ENCODE measurements at places on chromosomes 2 and 18.

GRCh38 chr18:316393-316792 lies 48.5 kb upstream of the THOC1 start:
- DNase-seq: no peak

DNA sequence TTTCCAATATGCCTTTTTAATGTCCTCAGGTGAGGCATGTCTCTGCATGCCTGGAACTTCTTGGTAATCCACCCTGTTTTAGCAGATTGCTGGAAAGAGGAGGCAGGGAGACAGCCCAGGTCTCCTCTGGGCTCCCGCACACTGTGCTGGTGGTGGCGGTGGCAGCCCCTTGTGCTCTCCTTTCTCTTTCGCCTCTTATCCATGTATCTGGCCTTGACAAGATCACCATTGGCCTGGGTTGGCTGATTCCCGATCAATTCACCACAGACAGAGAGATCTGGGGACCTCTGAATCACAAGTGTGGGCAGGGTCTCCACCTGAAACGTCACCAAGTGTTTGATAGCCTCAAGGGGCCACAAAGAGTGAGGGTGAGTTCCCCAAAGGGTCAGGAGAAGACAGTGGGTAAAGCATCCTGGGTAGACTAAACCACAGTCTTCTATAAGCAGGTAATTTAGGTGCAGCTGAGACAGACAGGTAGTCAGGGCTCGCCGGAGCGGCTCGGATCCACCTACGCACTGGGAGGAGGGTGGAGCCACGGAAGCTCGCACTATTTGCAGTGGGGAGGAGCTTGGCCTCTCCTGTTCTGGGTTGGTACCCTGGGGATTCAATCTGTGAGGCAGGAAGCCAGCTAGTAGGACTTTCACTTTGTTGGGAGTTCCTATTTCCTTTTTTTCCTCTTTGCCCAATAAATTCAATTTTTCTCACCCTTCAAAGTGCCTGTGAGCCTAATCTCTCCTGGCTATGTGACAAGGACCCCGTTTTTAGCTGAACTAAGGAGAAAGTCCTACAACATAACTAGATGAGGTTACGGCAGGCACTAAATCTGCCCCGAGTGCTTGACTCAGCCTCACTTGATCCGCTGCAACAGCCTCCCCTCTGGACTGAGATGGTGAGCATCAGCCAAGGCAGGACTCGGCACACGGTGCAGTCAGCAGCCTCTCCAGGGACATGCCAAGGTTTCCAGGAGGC lies 57.6 kb downstream of the SLC4A3 start:
- DNase-seq: peak; percentile 33

DNA sequence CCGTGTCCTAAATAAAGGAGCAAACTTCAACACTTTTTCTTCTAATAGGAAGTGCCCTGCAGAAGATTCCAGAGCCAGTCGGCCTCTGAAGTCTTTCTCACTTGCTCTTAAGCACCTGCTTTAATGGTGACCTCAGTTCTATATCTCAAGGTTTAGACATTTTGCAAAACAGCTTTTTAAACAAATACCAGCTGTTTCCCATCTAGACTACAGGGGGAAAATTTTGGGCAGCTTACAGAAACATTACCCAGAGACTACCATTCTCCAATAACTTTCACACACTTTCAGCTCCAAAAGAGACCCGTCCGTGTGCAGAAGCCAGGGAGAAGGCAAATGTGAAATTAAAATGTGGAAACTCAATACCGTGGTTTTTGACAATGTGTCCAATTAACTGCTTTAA lies 285.3 kb upstream of the CCDC68 start:
- DNase-seq: no peak

DNA sequence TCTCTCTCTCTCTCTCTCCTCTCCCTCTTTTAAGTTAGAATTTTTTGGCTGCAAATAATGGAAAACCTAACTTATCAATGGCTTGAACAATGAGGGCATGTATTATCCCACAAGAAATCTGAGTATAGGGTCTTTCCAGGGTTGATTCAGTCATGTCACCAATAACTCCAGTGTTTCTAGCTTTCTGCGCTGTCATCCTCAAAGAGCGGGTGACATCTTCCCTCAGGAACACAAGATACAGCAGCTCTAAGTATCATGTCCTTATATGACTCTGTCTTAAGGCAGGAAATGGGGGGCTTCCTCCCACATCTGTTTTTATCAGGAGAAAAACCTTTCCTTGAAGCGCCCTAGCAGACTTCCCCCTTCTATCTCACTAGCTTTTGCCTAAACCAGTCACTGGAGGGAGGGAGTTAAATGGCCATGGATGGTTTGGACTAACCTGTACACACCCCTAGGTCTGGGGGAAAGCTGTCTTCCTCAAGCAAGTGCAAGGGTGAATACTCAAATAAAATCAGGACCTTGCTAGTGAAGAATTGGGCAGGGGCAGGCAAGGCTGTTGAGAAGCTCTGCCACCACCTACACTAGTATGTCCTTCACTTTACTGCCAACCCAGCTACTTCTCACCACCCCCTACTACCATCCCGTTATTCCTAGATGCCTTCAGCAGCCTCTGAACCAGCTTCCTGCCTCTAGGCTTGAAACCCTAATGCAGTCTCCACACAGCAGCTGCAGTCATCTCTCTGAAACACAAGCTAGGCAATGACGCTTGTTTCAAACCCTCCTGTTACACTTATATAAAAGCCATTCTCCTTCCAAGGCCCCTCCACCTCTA lies 7.5 kb upstream of the TUBA4A start:
- no peak for DNase-seq

DNA sequence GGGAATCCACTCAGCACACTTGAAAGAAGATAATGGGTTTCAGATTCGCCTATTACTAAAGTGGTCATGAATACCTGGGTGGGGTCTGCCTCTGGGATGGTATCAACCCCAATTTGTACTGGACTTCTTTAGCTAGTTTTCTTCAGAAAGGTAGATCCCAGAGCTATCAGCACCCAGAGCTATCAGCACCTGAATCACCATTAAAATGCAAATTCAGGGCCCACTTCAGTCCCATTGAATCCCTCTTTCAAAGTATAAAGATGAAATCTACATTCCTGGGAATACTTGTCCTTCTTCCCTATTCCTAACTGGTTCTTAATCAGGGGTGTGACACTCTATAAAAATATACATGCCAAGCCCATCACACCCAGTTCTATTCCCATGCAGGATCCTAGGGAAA lies 914.3 kb downstream of the DCC start:
- DNase-seq: no peak

DNA sequence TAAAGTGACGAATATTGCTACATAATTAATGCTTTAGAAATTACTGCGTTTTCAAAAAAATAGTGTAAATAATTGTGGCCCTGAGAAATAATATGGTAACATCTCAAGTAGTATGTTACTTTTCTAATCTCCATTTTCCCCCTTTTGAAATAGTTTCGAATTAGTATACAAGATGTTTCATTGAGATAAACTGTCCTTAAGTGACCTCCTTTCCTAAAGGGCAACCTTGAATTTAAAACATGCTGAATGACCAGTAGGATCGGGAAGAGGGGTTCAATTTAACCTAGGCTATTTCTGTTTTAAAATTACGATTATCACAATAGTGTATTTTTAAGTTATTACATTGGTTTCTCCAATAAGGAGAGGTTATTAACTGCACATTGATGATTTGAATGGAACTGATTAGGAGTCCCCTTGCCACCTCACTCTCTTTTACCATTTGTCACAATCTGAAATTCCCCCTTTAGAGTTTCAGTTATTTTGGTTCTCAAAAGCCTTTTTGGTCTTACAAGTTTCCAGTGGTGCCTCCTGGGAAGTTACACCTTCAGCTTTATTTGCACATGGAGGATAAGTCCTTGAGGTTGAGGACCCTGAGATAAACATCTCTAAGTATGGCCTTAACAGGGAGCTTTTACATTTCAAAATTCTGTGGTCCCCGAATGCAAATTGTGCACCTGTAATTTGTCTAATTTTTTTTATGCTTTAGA lies 2.3 kb downstream of the ACTR3 start:
- DNase-seq: no peak

DNA sequence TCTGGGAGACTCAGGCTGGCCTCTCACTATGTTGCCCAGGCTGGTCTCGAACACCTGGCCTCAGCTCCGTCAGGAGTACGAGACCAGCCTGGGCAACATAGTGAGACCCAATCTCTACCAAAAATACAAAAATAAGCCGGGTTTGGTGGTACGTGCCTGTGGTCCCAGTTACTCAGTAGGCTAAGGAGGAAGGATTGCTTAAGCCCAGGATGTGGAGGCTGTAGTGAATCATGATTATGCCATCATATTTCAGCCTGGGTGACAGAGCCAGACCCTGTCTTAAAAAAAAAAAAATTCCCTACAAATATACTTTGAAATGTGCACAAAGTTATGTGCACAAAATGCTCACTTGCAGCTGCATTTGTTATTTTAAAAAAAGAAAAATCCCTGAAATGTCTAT lies 26.3 kb upstream of the AGAP1 start:
- DNase-seq: no peak

DNA sequence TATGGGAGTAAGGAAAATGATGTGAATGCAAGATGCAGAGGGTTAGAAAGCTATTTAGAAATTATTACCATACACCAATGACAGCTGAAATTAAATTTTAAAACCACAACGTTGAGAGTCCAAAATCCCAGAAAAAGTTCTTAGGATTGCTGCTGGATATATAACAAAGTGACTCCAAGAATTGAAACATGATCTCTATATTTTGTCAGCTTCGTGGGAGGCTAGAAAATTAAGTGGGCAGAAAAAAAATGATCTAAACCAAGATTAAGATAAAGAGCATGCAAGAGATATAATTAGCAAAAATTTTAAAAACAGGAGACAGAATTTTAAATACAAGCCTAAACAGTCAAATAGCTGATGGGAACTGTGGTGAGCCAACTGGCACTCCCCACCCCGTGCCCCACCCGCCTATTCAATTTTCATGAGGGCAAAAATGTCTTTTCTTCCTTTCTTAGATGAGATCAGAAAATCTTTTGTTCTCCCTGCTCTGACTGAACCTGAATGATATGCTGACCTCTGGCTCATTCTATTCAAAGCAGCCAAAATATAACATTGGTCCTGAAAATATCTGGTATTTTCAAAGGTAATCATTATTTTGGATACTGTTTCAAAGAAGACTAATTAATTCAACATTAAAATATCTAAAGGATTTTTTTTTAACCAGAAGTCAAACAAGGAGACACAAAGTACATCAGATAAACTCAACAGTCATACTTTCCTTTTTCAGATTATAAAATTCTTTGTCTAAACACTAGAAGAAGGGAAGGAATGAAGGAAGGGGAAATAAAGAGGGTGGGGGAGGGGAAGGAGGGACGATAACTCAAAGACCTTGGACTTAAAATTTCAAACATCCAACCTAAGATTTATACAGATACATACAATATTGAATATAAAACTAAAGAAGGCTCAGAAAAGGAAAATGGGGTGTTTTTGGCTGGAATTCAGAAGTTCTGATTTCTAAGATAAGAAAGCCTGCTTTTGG lies 12.2 kb downstream of the KANSL3 start:
- DNase-seq: no peak

GRCh38 chr2:8543060-8543382 lies 138.8 kb upstream of the ID2 start:
- DNase-seq: no peak

DNA sequence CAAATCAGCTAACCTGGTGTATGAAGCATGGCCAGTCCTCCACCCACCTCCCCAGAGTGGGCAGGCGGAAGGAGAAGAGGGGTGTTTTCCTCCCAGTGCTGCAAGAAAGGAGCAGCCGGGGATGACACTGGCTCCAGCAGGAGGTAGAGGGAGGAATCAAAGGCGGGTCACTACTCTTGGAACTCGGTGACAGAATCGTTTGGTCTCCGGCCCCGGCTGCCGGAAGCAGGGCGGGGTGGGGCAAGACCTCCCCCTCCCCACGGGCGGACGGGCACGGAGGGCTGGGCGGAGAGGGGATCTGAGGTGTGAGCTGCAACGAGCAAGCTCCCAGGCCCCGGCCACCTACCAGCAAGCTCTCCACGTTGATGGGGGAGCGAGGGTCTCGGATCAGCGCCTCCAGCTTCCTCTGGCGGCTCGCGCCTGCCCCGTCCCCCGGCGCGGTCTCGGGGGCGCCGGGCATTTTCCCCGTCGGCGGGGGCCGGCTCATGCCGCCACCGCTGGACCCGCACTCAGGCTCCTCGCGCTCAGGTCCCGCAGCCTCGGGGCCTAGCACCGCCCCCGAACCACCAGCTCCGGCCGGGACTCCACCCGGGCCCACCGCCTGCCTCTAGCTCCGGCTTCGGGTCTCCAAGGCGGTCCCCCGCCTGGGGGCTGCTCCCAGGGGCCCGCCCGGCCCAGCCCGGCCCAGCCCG lies 640 bp downstream of the ROCK2 start:
- peak; percentile 26 for DNase-seq

DNA sequence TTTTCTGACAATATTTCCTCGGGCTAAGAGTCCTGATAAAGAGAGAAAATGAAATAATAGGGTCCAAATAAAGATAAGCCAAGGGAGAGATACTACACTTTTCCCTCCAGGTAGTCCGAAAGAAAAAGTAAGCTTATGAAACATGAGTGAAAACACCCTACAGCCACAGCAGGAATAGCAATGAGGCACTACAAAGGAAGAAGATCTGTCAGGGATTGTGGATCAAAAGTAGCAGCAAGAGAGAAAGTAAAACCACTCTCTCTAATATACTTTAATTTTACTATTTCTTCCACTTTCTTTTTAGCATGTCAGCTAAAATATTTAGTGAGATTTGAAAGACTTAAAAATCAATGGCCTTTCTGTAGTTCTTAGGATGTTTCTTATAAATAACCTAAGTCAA lies 1601.8 kb downstream of the LRP1B start:
- no peak for DNase-seq

- no peak for DNase-seq
Measured at GRCh38 chr2:150120326-150120955, 367.0 kb downstream of the RND3 start.

DNA sequence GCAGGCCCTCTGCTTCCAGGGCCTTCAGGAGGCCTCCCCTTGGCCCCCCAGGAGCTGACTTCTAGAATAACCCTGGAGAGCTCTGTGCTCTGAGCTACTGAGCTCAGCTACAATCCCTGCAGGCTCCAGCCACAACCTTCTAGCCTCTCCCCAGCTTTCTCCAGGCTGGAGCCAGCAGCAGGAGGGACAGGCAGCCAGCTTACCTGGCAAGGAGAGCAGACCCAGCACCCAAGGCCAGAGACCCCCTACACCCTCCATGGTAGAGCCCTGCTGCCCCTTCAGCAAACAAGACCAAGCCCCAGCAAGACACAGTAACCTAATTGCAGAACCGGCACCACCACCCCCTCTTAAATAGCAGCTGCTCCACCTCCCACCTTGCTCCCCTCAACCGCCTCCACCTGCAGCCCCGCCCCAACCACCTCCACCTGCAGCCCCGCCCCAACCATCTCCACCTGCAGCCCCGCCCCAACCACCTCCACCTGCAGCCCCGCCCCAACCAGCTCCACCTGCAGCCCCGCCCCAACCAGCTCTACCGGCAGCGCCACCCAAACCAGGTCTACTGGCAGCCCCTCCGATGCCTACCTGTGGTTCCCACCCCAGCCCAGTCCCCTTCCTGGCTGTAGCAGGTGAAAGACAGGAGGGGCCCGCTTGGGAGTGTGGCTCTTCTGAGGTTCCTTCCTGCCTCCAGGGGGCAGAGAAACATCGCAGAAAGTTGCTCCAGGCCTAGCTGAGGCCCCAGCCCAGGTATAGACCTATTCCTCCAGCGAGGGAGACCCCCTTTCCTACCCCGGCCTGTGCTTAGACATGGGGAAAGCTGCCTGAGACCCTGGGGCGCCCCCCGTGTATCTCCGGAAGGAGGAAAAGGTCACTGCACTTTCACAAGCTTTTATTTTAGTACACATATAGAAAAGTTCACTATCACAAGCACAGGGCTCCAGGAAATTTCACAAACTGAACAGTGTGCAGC lies at the start of gene ASTL:
TSS of gene ASTL (minus strand) at position 324 of the 967 bp plus-strand sequence. CDS start at position 258, 66 bp downstream.
- peak; percentile 77 for DNase-seq

Measured in CD4-positive, alpha-beta T cell treated with Interleukin-17A for 1 hour (primary cell).